ENCODE measurements at places on chromosomes 2 and 18. TPM values are rescaled to one million over a fixed set of nuclear protein-coding genes. Genes with fewer than 3 reads are reported as not detected.
A peak's percentile ranks its signal among the peaks of the same experiment; 100 is the strongest.

The SERPINB2 gene
- 85.1 TPM for total RNA-seq

The DSG1 gene
- not detected for total RNA-seq

GRCh38 chr2:168567836-168568235, 111.8 kb downstream of the CERS6 start:
- peaks cover 5% of the 10 kb centered on the region for H3K4me1 ChIP-seq
- no peak for DNase-seq
- H3K27ac ChIP-seq, result no peak overlapping the region
- no peak overlapping the region for H3K4me3 ChIP-seq

GRCh38 chr2:198054299-198054698, 249.9 kb downstream of the PLCL1 start:
- no peaks in the 10 kb centered on the region for H3K27me3 ChIP-seq
- no peak overlapping the region for H3K27ac ChIP-seq
- H3K36me3 ChIP-seq, result no peaks in the 10 kb centered on the region
- H3K4me1 ChIP-seq, result no peaks in the 10 kb centered on the region
- DNase-seq, result peak; percentile 20

DNA sequence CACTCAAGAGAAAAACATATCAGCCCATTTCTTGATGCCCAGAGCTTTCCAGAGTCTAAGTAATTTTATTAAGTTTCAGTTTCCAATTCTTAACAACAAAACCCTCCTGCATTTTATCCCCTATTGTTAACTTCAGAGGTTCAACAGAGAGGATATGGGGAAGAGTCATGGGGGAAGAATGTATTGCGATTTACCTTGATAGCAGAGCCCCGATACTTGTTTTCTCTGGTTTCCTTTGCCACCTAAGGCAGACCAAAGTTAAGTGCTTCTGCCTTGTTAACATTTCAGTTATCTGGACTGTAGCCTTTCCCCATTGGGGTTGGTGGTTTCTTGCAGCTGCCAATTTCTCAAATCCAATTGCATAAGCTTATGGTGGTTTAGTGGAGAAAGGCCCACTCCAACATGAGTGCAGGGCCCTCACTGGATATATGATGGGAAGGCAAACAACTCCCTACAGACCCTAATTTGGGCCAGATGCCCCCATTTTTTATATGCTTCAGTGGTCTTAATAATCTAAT, 82.0 kb upstream of the ITGB6 start:
- peak overlapping the region; percentile 53 for H3K27ac ChIP-seq
- H3K27me3 ChIP-seq, result no peaks in the 10 kb centered on the region
- H3K4me1 ChIP-seq, result peaks cover 43% of the 10 kb centered on the region
- no peak for DNase-seq
- H3K36me3 ChIP-seq, result peaks cover 25% of the 10 kb centered on the region

DNA sequence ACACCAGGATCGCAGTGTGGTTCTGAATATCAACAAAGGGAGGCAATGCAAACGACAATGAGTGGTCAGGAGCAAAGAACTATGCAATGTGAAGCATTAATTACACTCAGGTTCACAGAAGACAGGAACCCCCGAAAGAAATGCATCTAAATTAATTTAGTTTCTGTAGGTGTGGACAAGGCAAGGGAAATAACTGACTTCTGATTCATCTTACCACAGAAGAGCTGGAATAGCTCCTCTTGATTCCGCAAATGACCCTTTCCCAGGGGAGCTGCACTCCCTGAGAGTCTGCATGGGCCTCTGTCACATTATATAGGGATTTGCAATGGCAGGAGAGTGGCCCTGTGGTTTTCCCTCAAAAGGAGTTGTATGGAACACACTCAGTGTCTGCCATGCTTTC, 263.9 kb upstream of the APCDD1 start:
- DNase-seq, result no peak
- no peak overlapping the region for H3K4me3 ChIP-seq
- H3K27me3 ChIP-seq, result no peaks in the 10 kb centered on the region
- H3K4me1 ChIP-seq, result no peaks in the 10 kb centered on the region

DNA sequence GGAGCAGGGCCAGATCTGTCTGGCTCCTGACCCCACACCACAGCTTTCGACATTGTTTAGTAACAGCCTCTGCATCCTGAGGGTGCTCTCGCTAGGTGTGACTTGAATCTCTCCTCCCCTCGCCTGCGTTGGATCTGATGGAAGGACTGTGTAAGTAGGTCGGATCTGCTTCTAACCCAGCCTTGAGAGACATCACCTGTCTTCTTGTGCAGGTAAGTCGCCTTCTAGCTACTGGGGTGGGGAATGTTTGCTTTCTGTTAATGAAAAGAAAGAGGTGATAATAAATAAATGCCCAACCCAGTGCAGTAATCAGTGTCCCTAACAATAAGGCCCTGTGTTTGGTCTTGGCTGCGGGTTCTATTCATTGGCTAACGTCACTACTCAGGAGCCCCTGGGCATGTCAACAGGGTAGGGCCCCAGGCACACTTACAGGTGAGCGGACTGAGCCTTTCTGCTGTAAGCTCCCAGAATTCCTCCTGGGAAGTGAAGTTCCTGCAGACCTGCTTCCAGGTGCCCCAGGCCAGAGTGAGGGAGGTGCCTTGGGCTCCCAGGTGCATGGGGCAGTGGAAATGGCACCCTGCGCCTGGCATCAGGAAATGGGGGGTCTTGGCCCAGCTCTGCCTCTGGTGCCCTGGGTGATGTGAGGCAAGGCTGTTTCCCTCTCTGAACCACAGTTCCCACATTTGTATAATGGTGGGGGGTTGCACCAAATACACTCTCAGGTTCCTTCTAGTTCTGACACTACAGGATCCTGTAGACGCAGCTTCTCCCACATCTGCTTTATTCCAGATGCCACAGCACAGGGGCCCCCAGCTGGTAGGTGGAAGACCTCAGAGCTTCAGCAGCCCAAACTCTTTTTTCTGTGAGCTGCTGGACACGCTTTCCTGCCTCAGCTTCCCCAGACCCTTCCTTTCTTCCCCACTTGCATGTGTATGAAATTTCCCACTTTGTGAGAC, 11.2 kb upstream of the FOSL2 start:
- H3K27me3 ChIP-seq, result no peaks in the 10 kb centered on the region
- H3K4me1 ChIP-seq, result peaks cover 49% of the 10 kb centered on the region
- H3K36me3 ChIP-seq, result peaks cover 5% of the 10 kb centered on the region
- peak; percentile 71 for DNase-seq

- H3K4me1 ChIP-seq, result peaks cover 20% of the 10 kb centered on the region
- H3K36me3 ChIP-seq, result peaks cover 18% of the 10 kb centered on the region
- H3K27ac ChIP-seq, result no peak within 1 kb of the TSS
- no peak for DNase-seq
- peaks cover 69% of the 10 kb centered on the region for H3K27me3 ChIP-seq
- peak within 1 kb of the TSS; percentile 64 for H3K4me3 ChIP-seq
These were observed at the start of gene CACNB4 for GRCh38 chr2:152098496-152099366. Gene CACNB4 (minus strand): TSS chr2:152099044.
